ENCODE measurements at places on chromosomes 5 and 9.

- no peak for DNase-seq
Measured at GRCh38 chr5:80357671-80358070, 37.9 kb downstream of the SPZ1 start.

GRCh38 chr9:26863074-26863473 is 29.5 kb downstream of the CAAP1 start:
- no peak for DNase-seq

DNA sequence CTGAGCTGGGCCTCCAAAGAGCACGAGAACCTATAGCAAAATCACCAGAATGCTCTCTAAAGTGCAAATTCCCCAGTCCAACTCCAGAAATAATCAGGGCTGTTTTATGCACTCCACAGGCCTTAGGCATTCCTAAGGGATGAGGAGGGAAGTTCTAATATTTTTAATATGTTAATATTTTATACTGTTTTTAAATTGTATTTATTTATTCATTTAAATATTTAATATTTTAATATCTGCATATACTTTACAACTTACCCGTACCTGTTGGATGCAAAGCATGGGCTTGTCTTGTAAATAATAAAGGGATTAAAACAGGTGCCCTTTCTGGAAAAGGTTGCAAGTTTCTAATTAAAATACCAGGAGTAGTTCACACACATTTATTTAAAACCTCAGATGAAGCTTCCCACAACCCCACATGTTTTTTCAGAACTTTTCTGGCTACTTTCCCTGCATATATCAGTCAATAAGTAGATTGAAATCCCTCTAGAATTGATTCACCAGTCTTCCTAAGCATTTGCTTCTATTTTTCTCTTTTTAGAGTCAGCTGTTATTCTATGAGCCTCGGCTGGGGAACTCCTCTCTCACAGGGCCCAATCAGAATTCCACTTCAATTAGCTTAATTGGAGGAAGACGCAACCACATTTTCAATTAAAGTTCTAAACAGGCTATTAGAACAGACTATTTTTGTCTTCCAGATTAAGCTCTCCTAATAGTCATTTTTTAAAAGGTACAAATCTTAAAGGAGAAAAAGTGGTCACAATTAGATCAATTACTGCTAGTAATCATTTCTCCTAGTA is 140.8 kb downstream of the CDH6 start:
- no peak for DNase-seq

- DNase-seq = no peak
Measured at GRCh38 chr5:111548992-111549649, 36.8 kb upstream of the STARD4 start.

DNA sequence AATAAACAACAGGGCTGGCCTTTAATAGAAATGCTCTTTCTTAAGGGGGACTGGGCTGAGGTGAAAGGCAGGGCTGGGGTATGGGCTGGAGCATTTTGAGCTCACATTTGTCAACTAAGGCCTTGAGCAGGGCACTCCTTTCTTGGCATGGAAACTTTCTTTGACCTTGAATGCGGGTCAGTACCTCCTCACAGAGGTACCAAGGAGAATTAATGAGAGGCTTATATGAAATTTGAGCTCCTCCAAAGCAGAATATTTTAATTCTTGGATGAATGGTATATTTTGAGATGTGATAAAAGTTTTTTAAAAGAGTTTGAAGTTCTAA is 3.1 kb downstream of the CYSTM1 start:
- no peak for DNase-seq

DNA sequence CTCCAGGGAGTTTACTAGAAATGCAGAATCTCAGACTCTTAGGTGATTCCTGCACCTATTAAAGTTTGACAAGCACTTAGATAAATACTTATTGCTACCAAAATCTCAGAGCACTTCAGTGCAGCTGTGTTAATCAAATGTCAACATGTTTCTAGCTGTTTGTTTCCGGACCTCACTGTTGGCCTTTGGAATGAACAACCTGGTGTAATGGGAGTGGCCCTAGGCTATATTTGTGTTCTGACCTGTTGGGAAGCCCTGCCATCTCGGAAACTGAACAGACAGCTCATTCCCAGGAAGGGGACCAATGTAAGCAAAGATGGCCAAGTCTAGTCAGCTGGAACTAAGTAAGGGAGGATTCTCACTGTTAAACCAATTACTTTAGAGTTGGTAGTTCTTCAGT is 145.0 kb upstream of the SLC28A3 start:
- DNase-seq = no peak

- DNase-seq = no peak
Measured at GRCh38 chr5:78016863-78017529, 240.9 kb upstream of the TBCA start.

DNA sequence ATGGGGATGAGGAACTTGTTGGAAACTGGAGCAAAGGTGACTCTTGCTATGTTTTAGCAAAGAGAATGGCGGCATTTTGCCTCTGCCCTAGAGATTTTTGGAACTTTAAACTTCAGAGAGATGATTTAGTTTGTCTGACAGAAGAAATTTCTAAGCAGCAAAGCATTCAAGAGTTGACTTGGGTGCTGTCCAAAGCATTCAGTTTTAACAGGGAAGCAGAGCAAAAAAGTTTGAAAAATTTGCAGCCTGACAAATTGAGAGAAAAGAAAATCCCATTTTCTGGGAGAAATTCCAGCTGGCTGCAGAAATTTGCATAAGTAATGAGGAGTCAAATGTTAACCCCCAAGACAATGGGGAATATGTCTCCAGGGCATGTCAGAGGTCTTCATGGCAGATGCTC is 682.3 kb upstream of the ST8SIA4 start:
- no peak for DNase-seq

GRCh38 chr9:89309608-89310474 is 1.2 kb upstream of the CKS2 start:
- DNase-seq = no peak

DNA sequence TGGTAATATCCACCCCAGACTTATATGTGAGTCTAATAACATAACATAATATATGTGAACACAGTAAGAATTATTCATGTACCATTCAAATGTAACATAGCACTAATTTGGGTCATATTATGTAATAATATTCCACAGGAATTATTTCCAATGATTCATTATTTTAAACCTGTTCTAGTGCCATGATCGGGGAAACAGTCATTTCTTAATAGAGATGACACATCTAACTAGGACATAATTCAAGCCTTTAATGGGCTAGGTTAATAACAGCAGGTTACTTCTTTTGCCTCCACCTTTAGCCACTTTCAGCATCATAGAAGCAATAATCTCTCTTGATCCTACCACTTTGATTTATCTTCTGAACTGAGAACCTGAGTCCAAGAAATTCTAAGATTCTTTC is 12.3 kb downstream of the SPINK9 start:
- DNase-seq = no peak

GRCh38 chr5:38371596-38371995 is 113.2 kb downstream of the EGFLAM start:
- DNase-seq = no peak

Measured in activated effector memory CD4-positive, alpha-beta T cell treated with Interleukin-2 at 50 U/mL for 16 hours (primary cell).